Stomach (tissue), 19 donors: ENCODE measurements at places on chromosomes 13 and 19.

DNA sequence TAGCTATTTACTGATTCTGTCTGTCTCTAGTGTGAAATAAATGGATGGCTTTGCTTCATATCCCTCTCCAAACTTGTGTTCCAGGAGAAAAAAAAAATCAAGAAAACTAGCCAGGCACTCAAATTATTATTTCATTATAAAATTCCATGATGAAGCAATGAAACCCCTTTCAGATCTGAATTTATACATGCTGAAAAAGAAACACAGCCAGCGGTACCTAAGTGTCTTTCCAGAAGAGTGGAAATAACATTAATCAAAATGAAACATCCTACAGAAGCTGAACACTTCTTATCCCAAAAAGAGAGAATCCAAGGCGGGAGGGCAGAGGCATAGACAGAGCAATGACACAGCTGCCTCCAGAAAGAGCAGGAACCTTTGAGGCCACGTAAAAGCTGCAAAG lies 15.9 kb downstream of the ENOX1 start:
- DNase-seq = no peak

DNA sequence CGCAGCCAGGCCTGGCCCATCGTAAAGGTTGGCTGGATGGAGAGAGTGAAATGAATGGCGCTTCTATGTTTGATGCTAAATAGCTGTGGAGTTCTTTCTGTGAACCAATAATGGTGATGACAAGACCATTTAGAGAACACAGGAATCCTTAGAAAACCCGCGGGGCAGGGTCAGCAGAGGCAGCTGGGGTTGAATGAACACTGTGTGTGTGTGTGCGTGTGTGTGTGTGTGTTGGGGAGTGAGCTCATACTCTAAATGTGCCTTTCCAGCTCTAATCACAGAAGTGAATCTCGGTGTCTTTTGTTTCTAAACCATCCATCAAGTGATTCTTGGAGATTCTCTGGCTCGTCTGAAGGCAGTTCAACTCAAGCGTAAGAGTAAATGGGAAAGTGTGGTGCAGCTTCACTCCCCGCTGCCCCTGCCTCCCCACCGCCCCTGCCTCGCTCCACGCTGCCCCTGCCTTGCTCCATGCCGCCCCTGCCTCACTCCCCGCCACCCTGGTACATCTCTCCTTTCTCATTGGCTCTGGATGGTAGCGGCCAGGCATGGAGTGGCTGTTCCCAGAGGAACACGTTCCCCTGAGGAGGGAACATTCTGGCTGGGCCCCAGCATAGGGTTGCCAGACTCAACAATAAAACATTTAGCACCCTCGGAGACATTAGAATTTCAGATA lies 21.2 kb downstream of the TMPRSS9 start:
- no peak for DNase-seq

GRCh38 chr19:3823350-3823713 lies 37.2 kb upstream of the MATK start:
- no peak for DNase-seq

DNA sequence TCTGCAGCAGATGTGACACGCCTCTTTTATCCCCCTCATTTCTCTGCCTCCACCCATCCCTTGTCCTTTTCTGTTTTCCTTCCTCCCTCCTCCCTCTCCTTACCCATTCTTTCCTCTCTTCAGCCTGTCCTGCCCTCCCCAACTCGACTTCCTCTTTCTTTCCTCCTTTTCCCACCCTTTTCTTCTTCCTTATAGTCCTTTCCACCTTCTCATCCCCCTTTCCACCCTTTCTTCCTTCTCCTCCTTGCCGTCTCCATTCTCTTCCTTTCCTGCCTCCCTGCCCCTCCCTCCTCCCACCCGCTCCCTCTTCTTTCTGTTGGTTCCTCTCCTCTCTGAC lies 688 bp upstream of the ZNF71 start:
- no peak for DNase-seq

- peak; percentile 76 for DNase-seq
These were observed 33.2 kb downstream of the CCL25 start for GRCh38 chr19:8085598-8086408.

- no peak for DNase-seq
These were observed 3.6 kb upstream of the HPN start for GRCh38 chr19:35037716-35038622.

GRCh38 chr13:80336776-80337287 lies 4.1 kb downstream of the SPRY2 start:
- DNase-seq = peak; percentile 34

- no peak for DNase-seq
These were observed 4.0 kb downstream of the P2RY11 start for GRCh38 chr19:10115392-10116084.

- DNase-seq = no peak
These were observed 14.2 kb downstream of the ZNF274 start for GRCh38 chr19:58196901-58197616.

DNA sequence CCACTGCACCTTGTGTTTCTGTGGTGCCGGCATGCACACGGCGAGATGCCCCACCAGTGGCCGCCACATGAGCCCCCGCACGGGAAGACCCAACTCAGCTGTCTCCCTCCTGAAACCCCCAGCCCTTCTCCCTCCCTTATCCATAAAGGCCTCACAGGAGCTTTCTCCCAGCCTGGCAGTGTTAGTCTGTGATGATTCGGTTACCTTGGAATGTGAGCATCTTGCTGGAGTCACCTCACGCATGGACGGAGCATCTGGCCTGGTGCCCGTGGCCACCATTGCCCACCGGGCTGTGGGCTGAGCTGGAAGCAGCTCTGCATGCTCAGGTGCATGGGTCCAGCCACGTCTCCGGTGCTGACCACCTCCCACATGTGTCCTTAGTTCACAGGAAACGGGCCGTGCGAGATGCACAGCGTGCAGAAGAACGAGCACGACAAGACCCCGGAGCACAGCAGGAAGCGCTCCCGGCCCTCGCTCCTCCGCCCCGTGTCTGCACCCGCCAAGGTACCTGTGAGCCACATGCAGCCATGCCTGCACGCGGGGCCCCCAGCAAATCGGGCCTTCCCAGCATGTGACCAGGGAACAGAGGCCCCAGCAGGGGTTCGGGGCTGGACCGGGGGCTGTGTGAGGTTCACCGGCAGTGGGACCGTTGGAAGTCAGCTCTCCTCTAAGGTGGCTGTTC lies 22.0 kb downstream of the SIN3B start:
- DNase-seq = no peak

DNA sequence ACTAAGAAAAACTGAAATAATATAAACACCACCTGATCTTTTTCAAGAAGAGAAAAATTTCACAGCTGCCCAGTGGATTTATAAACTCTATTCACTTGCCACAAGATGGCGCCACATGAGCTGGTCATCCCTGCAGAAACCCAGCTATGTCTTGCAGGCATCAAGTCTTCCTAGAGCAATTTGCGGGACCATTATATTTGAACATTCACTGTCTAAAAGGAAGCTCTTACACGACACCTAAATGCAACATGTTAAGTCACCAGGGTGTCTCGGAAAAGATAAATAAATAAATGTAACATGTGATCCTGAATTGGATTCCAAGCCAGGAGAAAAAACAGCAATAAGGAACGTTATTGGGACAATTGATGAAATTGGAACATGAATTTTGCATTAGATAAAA lies 20.3 kb upstream of the AKT2 start:
- DNase-seq = peak; percentile 70

DNA sequence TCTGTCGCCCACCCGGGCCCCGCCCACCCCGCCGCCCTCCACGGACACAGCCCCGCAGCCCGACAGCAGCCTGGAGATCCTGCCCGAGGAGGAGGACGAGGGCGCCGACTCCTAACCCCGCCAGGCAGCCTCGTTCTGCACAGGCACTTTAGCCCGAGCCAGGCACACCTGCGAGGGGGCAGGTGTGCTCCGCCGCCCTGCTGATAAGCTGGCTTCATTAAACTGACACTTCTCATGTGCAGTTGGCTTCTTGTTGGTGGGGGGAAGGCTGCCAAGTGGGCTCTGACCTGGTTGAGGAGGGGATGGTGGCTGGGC lies 8.2 kb downstream of the IL4I1 start:
- DNase-seq = no peak

- peak; percentile 35 for DNase-seq
These were observed 3.3 kb downstream of the VSTM2B start for GRCh38 chr19:29528946-29529645.

GRCh38 chr19:6521718-6522646 lies 8.8 kb upstream of the TNFSF9 start:
- peak; percentile 46 for DNase-seq

DNA sequence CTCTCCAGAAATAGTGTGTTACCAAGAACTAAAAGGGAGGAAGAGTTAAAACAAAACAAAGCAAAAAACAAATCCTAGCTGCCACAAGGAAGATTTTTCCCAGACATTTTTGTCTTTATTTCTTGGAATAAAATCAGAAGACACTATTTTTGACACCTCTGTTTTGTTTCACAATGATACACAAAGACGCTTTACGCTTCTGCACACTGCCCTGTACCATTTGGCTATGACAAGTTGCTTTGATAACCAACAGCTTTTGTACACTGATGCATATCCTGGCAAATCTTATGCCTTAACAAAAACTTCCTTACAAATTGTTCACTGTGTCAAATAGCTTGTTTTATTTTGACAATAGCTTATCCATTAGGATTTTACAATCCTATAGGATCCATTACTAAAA lies 103.5 kb upstream of the RAP2A start:
- DNase-seq = no peak

DNA sequence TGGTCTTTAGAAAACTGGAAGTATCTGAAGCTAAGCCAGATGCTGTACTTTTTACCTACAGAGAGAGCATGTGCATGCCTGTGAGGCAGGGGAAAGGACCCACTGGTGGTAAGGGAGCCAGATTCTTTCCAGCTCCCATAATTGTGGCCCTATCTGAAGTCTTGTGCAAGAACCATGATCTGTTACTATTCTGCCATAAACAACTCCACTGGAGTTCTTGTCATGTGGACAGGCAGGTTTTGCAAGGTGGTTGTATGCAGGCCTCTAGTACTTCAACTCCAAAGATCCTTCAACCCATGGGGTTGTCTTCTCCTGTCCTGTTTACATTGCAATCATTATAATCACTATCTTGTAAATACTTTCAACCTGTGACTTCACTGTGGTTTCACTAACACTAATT lies 14.1 kb downstream of the PROSER1 start:
- DNase-seq = peak; percentile 62

DNA sequence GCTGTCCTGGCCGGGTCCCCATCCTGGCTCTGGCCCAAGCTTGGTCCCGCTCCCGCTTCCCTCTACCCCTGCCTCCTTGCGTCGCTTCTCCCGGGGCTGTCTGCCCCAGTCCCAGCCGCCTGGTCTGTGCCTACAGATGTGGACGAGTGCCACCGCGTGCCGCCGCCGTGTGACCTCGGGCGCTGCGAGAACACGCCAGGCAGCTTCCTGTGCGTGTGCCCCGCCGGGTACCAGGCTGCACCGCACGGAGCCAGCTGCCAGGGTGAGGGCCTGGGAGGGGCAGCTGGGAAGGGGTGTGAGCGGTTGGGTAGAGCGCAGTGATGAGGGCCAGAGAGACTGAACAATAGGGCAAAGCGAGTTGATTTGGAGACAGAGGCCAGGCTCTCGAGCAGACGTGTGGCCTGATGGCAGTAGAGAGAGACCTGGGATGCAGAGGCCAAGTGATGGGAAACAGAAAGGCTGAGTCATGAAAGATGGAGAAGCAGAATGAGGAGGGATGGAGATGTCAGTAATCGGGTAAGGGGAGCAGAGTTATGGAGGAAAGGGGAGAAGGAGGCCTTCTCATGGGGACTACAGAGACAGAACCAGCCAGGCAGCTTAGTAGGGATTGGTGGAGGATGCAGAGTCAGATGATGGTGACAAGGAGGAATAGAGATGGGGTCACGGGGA lies 9.4 kb downstream of the LTBP4 start:
- DNase-seq = peak; percentile 77

DNA sequence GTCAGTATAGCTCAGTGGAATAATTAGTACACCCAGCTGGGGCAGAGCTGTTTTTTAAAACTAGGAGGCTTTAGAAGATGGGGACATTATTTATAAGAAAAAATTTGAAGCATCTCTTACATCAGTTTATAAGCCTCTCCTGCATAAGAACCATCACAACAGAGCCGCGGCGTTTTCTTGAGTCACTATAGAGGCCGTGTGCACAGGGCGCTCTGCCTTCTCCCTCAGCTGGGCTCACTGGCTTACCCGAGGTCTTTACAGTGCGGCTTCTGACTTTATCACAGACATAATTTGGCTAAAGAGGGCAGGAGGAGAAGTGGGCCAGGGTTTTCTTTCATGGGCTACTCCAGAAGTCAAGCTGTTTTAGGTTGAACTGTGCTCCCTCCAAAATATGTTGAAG lies 135.5 kb upstream of the RNF113B start:
- DNase-seq = no peak

- DNase-seq = no peak
These were observed 10.1 kb downstream of the C19orf38 start for GRCh38 chr19:10858204-10858828.

GRCh38 chr13:54489359-54489758 lies 1460.7 kb downstream of the OLFM4 start:
- DNase-seq = no peak

- no peak for DNase-seq
These were observed 12.3 kb downstream of the TMEM38A start for GRCh38 chr19:16673231-16673630.

DNA sequence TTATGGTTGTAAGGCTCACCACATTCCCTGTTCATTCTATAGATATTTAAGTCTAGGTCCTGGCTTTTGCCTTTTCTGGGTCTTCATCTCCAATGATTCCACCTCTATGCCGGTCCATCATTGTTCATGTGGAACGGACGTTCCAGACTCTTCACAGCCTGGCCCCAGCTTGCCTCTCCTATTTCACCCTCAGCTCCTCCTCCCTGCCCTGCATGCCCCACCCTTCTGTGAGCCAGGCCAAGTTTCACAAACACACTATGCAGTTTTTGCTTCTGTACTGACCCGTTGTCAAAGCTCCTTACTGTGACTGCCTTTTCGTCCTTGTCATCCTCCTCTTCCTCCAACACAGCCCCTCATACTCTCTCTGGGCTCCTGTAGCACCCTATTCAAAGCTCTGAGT lies 31.3 kb downstream of the TEX26 start:
- peak; percentile 64 for DNase-seq

GRCh38 chr19:17755977-17756670 lies 4.8 kb downstream of the FCHO1 start:
- peak; percentile 78 for DNase-seq

DNA sequence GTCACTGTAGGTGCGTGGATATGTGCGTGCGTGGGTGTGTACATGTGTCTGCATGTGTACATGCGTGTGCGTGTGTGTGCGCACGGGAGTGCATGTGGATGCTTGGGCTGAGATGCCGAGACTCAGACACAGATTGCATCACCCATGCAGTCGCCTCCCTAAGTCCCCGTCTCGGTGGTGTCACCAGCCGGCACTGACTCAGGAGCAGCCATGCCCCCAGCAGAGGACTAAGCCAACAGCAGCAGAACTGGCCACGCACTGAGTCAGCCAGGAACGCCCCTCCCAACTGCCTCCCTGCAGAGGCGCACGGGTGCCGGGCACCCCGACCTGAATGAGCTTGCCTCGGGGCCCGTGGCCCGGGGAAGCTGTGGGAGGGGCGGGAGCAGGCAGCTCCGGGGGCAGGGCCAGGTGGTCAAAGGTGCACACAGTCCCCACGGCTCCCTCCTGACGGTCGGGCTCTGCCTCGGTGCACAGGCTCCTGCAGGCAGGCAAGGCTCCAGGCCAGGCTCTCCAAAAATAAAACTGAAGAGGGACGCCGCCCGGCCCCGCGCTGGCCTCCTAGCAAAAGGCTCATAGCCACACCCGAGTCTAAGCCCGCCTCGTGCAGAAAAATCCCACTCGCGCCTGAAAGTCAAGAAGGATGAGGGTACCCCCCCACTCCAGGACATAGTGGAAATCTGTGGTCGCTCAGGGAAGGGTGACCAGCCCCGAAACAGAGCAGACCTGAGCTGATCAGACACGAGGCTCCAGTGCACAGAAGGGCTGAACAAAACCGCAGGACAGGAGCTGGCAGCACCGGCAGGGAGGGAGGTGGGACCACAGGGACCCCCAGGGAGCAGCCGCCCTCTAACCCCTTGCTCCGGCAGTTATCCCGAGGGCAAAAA lies 49.2 kb downstream of the GADD45B start:
- peak; percentile 40 for DNase-seq
